Stimulated activated CD4-positive, alpha-beta T cell treated with anti-CD3 and anti-CD28 coated beads, Interleukin-1b, Interleukin-23, amount 100 ng/mL, for 1 hour (primary cell): ENCODE measurements at places on chromosomes 11 and 22.

- DNase-seq, result no peak
Observed at GRCh38 chr11:40118780-40119179, 1340.7 kb downstream of the LRRC4C start.

DNA sequence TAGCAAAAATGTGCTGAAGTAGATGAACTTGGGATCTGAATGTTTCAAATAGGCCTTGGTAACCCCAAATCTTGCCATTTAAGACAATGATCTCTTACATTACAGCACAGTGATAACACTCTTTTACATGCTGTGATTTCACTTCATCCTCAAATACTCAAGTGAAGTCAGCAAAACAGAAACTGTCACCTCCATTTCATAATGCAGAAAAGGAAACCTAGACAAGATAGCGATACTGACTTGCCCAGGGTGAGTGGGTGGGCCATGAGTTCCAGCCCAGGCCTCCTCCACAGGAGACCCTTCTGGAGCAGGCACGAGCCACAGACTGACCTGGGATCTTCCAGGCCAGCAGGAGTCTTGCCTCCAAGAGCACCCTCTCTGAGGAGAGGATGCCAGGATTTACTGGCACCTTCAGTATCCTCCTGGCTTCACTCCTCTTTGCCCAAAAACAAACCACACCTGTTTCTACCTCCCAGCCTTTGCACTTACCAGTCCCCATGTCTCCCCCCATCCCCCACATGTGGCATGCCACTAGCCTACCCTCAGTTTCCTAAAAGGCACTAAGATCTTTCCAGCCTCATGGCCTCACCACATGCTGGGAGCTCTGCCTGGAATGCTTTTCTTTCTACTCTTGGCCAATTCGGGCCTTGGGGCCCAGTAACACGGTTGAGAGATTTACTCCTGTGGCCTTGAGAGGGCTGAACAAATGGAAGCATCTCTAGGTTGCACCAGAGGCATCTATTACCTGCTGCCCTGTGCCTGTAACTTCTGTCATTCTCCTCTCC lies 1.9 kb upstream of the DGAT2 start:
- no peak for DNase-seq

GRCh38 chr22:50209893-50210292 lies 9.1 kb downstream of the SELENOO start:
- peak; percentile 52 for DNase-seq

GRCh38 chr11:17798253-17798652 lies 63.7 kb downstream of the KCNC1 start:
- DNase-seq, result no peak

DNA sequence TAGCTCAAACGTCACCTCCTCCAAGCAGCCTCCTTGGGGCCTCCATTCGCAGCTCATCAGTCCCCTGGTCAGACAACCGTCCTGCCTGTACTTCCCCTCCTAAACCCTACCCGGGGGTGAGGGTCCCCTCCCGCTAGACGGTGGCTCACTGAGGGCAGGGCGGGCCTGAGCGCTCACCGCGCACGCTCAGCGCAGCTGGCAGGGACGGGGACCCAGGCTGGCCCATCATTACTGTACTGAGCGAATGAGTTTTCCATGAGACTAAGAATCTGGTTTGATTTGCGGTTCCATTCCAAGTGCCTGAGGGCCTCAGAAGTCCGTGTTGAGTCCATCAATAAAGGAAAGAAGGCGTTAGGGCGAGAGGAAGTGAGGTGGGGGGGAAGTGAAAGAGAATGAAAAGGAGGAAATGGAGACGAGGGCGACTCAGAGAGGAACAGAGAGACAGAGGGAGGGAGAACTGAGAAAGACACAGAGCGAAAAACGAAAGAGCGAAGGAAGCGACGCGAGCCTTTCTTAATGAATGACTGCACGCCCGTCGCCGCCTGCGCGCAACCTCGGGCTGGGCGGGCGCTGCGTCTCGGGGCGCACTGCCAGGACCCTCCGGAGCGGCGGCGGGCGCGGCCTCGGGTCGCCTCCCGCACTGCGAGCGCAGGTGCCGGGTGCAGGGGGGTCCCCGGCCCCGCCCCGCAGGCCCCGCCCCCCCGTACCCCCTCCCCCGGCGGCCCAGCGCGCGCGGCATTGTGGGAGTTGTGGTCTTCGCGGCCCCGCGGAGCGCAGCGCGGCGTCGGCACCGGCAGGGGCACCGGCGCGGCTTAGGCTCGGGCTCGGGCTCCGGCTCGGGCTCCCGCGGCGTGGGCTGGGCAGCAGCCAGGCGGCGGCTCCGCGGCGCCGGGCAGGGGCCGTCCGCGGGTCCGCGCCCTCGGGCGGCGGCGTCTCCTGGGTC lies at the start of gene ASPHD2:
Gene ASPHD2 (plus strand): TSS at position 746 of the 943 bp plus-strand sequence. CDS start 4,356 bp downstream, outside the sequence.
- peak; percentile 56 for DNase-seq

DNA sequence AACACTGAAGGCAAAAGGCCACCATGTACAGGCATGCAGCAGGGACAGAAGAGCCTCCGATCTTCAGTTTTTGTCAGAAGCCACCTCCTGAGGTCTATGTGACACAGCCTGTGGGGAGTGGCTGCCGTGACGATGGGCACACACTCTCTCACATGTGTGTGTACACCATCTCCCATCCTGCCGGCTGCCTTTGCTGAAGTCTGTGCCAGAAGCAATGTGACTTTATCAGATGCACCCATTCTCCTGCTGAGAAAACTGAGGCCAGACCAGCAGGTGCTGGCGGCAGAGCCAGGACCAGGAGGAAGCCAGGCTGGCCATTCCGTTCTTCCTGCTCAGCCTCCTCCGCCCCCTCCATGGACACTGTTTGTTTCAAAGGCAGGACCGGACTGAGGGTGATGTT lies 16.7 kb downstream of the SHANK2 start:
- DNase-seq, result no peak

DNA sequence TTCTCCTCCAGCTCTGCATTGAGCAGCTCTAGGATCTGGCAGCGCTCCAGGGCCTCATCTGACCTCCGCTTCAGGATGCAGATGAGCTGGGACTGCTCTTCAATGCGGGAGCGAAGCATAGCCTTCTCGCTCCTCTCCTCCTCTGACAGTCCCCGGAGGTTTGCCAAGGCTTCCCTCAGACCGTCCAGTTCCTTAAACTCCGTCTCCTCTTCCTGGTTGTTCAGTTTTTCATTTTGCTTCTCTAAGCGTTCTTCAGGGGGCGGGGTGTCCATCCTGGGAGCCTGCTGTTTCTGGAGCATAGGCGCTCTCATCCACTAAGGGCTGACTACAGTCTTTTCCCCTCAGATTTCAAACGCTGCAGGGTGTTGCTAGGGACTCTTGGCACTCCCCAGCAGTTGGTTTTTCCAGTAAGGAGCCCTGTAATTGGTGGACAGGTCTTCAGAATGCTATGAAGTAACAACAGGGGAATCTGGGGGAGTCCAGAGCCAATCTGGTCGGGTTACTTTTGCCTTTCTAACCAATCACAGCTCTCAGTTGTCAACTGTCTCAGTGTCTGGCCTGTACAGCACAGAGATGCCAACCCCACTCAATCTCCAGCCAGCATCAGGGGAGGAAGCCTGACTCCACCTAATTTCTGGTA lies at the start of gene CCDC89:
Gene CCDC89 (minus strand): TSS at position 376 of the 640 bp plus-strand sequence. CDS start 65 bp downstream, at position 311.
- DNase-seq, result no peak

DNA sequence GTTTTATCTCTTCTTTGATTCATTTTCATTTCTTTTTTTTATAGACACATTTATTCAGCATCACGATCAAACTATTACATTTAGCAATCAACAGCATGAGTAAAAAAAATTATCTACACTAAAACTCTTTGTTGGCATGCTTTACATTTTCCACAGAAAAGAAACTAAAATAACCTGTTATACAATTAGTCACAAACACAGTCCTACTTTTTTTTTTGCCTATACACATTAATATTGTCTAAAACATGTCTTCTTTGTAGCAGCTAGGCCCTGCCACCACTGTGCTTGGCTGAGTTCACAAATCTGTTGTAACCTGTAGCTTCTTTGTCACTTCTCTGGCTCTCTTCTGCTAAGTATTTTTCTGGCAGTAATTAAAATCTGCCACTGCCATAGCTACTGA lies 117.0 kb downstream of the STIM1 start:
- DNase-seq, result no peak

GRCh38 chr11:3775736-3776406 lies 21.5 kb downstream of the NUP98 start:
- DNase-seq, result no peak

- DNase-seq, result no peak
Observed at GRCh38 chr11:59899532-59899931, 20.9 kb downstream of the OOSP3 start.

GRCh38 chr11:57641011-57641807 lies 8.5 kb downstream of the YPEL4 start:
- DNase-seq, result no peak

DNA sequence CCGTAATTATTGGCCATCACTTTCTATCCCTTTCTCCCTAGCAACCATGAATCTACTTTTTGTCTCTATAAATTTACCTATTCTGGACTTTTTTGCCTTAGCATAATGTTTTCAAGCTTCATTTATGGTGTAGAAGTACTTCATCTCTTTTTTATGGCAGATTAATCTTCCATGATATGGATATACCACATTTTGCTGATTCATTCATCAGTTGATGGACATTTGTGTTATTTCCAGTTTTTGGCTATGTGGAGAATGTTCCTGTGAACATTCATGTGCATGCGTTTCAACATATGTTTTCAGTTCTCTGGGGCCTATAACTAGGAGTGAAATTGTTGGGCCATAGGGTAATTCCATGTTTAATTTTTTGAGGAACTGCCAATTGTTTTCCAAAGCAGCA lies 12.8 kb downstream of the CAPN1 start:
- no peak for DNase-seq

- no peak for DNase-seq
Observed at GRCh38 chr11:95912902-95913560, 10.9 kb downstream of the MTMR2 start.

DNA sequence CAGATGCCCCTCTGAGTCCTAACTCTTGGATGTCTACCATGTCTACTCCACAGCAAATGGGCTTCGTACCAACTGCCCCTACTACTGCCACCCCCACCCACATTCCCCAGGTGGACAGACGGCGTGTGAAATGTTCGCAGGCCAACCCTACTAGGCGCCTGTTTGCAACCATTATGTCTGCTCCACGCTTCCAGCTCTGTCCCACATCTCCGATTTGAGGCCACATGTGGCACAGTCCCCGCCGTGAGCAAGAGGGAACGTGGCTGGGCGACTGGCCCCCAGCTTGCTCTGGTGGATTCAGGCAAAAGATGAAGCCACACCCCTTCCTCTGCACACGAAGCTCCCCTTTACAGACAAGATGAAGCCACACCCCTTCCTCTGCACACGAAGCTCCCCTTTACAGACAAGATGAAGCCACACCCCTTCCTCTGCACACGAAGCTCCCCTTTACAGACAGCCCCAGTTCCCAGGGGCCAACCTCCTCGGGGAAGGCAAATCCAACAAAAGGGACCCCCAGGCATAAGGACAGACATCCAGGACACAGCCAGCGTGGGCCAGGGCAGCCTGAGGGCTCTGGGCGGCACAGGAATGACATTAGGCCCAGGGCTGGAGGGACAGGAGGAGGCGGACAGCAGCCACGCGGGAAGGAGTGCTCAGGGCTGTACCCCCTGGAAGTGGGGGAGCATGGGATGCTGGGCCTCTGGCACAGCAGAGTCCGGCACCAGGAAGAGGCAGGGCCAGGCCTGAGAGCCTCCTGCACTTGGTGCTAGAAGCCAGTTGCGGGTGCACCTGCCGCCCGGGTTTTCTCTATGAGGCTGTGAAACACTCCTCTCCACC lies 106.2 kb downstream of the SHANK2 start:
- no peak for DNase-seq

DNA sequence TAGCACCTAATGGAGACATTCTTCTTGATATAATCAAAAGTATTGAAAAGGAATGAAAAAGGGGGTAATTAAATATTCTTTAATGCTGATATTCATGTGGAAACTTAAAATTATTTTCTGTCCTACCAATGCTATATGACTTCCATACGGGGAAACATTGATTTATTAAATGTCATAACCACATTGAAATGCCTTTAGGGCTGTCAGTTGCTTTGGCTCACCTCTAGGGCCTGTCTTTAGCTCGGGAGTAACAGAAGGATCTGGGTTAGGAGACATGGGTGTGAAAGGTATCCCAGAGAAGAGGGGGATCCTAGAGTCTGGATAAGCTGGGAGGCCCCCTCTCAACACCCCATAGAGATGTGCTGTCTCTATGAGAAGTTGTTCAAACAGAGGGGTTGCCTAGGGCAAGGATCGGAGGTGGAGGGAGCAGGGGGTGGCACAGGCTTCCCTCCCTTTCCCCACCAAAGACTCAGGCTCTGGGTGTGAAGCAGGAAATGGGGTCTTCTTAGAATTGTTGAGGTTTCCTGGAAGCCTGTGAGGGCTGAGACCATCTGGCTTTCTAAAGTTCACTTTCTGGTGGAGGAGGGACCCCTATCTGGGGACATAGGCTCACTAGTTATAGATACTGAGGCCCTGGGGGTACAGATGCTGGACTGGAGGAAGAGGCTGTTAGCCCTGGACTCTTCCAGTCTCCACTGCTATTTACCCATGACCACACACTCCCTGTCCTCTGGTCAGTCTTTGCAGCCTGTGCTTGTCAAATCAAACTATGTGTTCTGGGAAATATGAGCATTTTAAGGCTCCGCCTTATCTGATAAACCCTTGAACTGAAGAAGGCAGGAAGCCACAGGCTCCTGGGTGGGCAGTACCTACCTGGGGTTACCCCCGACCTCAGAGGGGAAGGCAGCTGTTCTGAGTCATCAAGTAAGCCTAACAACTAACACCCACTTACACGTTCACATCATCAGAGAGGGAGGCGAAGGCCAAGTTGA lies 55.8 kb upstream of the RRAS2 start:
- peak; percentile 33 for DNase-seq

GRCh38 chr22:28179392-28179791 lies 260.3 kb upstream of the PITPNB start:
- no peak for DNase-seq

DNA sequence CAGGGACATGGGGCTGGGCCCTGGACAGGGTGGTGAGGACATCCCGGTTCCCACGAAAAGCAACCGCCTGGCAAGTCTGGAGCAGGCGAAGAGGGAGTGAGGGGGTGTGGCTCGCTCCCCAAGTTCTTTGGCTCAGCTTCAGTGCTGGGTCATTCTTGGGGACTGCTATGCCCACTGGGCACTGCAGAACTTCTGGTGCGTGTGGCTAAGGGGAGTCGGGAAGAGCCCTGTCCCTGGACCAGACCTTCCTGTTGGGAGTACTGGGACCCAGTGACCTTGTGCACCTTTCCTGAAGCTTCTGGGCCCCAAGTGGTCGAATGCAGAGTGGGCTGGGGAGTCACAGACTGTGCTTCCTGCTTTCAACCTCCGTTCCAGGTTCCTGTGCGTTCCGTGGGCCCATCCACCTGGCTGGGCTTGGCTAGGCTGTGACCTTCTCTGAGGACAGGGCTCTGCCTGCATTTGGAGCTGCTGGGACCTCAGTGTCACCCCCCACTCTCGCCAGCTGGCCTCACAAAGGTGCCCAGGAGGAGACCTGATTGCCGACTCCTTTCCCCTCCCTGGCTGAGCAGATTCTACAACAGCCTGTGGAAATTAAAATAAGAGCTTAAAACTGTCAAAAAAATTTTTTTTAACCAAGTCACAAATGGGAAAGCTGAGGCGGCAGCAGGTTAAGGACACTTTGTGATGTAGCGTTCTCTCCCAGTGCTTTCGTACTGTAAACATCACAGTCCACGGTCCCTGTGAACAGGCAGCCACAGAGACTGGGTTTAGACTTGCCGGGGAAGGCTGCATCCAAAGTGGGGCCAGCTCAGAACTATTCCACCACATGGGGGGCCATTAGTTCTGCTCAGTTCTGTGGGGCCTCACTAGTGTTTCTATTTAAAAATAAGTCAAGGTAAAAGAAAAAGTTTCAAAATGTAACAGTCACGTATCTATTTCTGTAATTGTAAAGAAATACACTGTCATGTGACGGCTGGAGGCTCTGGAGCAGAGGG lies 63.8 kb upstream of the WNT7B start:
- no peak for DNase-seq

- no peak for DNase-seq
Observed at GRCh38 chr11:56782167-56782847, 33.8 kb upstream of the OR9G4 start.
